ENCODE measurements at places on chromosomes 4 and X.

DNA sequence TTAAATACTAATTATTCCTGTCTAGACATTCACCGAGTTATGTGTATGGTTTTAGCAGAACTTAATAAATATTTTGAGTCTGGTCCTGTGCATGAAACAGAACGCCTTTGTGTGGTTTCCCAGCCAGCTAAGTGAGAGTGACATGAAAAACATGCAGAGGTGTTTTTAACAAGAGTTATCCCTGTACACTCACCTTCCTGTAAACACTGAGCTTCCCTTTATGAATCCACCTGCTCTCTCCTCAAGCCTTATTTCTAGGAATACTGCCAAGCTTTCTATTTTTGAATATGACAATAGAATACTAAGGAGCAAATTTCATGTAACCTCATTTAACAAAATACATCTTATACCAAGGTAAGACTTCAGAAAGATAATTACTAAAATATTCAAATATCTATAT lies 270.3 kb upstream of the CTSO start:
- no peak for DNase-seq

DNA sequence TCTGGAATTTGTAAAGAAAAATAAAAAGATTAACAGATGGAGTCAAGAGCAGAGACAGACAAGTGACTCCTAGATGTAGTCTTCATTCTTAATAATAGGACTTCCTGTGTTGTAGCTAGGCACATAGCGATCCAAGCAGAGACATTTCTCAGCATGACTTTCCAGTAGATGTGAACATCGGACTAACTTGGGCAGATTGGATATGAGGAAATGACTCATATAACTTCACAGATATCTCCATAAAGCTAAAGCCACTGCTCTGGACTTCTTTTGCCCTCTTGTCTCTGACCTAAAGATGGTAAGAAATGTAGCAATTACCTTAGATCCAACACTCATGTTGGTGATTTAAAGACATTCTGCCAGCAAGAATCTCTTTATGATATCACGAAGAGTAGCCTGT lies 131.7 kb downstream of the EPHA5 start:
- no peak for DNase-seq

GRCh38 chr4:151530230-151530629 lies 121.3 kb downstream of the FHIP1A start:
- no peak for DNase-seq

DNA sequence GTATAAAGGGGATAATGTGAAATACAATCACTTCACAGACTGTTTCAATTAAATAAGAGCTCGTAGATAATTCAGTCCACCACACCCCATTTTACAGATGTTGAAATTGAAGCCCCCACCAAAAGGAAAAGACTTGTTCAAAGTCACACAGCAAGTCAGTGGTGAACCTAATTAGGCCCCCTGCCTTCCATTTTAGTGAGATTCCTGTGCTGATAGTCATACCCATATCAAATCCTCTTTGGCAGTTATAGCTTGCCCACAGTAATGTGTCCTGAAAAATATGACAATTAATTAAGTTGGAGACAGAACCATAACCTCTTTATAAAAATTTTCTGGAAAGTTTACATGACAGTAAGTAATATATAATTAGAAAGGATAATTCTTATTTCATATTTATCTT lies 58.0 kb downstream of the AR start:
- DNase-seq, result no peak

- DNase-seq, result no peak
These were observed 51.2 kb downstream of the SMARCA1 start for GRCh38 chrX:129472116-129472515.

- DNase-seq, result no peak
These were observed 5.5 kb downstream of the ATP10D start for GRCh38 chr4:47490550-47490949.

DNA sequence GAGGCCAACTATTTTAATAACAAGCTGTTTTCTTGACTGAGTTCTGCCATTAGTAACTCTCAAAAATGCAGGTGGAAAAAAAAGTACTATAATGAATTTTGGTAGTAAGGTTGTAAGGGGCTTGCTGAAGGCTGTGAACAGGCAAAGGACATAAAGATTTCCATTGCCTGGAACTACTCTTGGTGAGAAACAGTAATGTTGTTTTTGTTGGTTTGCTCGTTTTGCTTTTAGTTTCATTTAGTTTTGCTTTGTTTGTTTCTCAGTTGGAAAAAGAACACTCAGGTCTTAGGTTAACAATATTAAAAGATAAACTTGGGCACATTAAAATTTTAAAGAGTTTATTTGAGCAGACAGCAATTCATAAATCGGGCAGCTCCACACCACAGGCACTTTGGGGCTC lies 824.5 kb upstream of the HTR2C start:
- no peak for DNase-seq

- no peak for DNase-seq
These were observed 6.9 kb downstream of the CXCL6 start for GRCh38 chr4:73843369-73843768.

DNA sequence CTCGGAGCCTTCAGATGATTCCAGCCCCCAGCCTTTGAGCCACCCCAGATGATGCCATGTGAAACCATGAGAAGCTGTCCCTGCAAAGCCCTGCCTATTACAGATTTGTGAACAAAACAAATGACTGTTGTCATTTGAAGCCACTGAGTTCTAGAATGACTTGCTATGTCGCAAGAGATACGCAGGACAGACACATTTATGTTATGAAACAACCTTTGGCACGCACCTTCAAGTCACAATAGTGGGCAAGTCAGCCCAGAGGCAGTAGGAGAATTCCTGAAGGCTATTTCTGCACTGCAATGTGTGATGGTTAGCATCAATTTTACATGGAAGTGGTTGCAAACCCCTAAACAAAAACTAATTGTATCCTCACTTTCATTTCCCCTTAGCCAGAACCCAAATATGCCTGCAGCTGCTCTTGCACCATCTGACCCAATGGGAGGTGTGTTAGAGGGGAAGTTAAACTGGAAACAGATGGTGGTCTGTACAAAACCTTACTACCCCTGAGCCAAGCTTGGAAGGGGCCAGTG lies 174.4 kb upstream of the ATP6AP2 start:
- DNase-seq, result no peak

DNA sequence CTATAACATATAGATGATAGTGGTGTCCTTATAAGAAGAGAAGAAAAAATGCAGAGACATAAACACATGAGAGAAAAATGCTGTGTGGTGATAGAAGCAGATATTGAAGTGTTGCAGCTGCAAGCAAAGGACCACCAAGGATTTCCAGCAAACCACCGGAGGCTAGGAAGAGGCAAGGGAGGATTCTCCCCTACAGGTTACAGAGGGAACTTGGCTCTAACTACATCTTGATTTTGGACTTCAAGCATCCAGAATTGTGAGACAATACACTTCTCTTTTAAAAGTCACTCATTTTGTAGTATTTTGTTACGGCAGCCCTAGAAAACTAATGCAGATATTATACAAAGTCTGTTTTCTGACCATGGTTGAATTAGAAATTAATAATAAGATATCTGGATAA lies 30.4 kb upstream of the CHRDL1 start:
- DNase-seq, result no peak

DNA sequence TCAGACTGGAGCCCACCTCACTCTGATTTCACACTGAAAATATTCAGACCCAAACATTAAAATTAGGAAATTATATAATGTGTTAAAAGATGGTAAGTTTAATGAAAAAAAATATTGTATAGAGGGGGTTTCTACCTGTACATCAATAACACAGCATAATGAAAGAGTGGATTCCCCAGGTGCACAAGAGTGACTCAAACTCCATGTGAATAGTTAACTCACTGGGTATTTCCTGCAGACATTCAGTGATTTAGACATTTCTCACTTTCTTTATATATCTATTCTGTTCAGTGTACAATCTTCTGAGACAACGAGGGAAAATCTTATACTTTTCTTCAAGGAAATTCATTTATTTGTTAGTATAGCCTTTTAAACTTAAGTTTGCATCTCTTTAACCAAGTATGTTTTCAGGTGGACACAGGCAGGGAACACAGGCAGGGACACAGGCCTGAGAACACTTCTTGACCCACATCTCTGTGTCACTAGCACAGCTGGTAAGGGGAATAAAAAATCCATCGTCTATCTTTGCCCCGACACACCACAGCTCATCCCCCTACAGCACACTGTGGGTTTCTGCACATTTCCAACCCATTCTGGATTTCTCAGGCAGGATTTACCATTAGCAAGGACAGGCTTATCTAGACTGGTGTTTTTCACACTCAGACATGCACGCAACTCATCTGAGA lies 525.5 kb upstream of the BOD1L1 start:
- no peak for DNase-seq

DNA sequence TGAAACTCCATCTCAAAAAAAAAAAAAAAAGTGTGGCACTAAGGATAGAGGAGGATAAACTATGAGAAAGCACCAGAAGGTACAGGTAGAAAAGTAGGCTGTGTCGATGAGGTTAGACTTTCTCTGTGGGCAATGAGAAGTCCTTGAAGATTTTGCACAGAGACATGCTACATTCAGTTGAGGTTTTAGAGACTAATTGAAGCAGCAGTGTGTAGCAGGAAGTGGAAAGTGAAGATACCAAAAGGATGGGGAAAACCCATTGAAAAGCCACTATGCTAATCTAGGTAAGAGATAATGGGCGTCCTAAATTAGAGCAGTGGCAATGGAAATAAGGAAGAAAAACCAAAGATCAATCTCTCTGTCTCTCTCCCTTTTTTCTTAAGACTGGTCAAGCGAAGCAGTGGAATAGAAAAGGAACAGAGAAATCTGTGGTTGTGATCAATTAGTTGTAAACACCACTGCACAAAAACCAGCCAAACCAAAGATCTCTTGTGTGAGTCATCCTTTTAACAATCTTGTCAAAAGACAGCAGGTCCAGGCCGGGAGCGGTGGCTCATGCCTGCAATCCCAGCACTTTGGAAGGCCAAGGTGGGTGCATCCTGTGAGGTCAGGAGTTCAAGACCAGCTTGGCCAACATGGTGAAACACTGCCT lies 3.5 kb downstream of the SPINK2 start:
- no peak for DNase-seq

GRCh38 chrX:24862343-24862742 lies 153.4 kb downstream of the ARX start:
- no peak for DNase-seq

DNA sequence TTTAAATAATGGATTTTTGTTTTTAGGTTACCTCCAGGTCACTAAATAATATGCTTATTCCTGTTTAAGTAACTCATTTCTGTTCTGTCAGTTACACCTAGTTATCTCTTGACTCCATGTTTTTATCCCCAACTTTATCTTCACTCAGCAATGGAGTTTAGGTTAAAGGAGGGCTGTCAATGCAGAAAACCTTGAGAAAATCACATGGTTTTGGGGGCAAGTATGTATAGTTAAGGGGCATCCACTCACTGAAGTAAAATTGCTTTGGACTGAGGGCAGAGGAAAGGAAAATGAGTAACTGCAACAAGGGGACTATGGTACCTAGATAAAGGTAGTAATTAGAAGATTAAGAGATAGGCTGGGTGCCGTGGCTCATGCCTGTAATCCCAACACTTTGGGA lies 87.1 kb downstream of the UBE2K start:
- DNase-seq, result no peak

DNA sequence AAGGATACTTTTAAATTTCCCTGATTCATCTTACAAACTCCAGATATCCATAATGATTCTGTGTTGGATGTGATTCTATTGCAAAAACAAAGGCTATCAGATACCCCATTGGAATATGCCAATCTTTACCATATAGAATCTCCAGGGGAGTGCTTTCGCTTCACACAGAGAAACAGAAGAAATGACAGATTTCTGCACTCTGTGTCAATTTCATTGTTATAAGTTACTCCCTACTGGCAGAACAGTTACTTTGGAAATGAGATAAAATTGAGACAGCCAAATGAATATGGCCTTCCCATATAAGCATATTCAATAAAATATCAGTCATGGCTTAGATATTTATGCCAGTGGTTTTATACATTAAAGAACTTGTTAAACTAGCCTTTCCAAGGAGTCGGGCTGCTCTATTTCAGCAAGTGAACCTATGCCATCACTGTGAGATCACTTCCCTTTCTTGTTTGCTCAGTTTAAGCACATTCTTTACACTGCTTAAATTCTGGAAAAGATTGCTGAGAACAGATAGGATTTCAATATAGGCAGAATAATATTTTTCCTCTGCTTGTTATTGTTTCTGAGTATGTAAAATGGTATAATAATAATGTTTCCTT lies 127.5 kb upstream of the ANXA10 start:
- DNase-seq, result no peak

DNA sequence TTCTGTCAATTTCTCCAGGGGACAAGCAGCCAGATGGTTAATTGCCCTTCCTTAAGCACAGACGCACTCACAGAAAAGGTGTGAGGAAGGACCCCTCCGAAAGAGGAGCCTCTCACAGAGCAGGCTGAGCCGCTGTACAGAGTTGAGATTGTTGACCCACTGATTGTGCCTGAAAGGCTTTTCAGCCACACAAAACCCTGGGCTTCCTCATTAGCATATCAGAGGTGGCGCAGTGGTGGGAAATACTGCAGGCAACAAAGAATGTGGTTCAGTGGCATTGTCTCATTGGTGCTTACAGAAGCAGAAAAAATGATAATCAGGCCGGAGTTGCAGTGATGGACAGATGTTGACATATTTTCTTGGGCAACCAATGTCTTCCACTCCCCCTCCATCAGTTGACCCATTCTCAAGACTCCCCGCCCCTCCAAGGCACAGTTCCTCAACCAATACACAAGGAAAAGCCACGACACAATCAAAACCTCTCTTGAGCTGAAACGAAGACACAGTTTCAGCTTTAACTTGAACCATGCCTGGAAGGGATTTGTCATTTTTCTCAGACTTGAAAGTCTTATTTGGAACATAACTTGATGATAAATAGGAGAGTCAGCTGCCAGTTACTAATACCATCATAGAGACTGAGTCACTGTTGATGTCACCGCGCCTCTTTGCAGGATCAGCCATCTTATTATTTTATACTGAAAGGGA lies 53.1 kb downstream of the ATXN3L start:
- DNase-seq, result no peak

- no peak for DNase-seq
These were observed 87.3 kb downstream of the UGT2B4 start for GRCh38 chr4:69408451-69408850.

GRCh38 chr4:8554555-8555100 lies 25.6 kb upstream of the GPR78 start:
- no peak for DNase-seq

- no peak for DNase-seq
These were observed 563 bp downstream of the FAM13A start for GRCh38 chr4:89056292-89056952.

- DNase-seq, result no peak
These were observed 9.9 kb downstream of the CPEB2 start for GRCh38 chr4:15012017-15012788.

Data from thoracic aorta (tissue), 2 donors.